HT-29 (cell line): ENCODE measurements at places on chromosomes 16 and 17.

GRCh38 chr16:18829251-18829650 lies 27.9 kb upstream of the ARL6IP1 start:
- no peak for DNase-seq

DNA sequence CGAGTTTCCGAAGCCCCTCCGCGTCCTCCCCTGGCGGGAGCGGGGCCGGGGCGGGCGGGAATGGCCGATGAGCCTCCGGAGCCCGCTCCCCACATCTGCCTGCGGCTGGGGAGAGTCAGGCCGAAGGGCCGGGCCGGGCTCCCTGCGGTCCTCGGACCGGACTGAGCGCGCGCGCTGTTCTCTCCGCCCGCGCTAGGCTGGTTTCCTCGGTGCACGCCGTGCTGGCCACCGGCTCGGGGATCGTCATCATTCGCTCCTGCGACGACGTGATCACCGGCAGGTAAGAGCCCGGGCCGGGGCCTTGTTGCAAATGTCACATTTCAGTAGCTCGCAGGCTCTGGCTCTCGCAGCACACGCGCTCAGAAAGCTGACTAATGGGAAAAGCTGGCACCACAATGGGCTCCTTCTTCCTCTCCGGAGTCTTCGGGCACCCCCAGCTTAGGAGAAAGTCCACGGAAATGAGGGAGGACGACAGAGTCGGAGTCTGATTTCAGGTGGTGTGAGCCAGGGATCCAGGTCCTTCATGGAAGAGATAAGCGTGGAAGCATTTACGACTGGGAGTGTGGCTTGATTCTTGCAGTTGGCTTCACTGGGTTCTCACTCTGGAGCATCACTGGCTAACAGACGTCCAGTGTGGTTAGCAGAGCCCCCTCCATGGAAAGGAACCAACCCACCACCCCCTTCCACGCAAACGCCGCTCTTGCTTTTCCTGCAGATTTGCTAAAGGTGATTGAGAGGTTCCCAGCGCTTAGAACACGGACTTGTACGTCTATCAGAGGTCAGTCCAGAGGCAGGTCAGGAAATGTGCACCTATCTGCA lies 715 bp downstream of the TLCD3A start:
- DNase-seq = peak; percentile 44

- no peak for DNase-seq
Measured at GRCh38 chr17:10234033-10234432, 35.6 kb upstream of the GAS7 start.

GRCh38 chr16:57231821-57232350 lies 13.2 kb upstream of the ARL2BP start:
- DNase-seq = no peak

- DNase-seq = no peak
Measured at GRCh38 chr17:28366605-28367004, 1.6 kb upstream of the SEBOX start.

DNA sequence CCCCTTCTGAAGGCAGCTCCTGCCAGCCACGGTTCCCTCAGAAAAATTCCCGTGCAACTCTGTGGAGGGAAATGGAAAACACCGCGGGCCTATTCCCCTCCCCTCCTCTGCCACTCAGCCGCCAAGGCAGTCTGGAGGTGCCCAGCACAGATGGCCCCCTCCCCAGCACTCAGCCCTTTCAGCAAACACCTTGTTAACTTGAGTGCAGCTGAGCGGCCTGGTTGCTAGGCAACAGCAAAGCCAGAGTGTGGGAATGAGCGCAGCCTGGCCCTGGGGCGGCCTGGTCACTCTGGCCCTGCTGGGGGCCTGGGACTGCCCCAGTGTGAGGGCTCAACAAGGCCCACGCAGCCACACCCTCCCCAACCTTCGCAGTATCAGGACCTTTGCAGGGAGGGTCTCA lies 32.8 kb downstream of the CACNA1G start:
- DNase-seq = no peak

- DNase-seq = no peak
Measured at GRCh38 chr16:76800196-76800595, 390.8 kb upstream of the MON1B start.

DNA sequence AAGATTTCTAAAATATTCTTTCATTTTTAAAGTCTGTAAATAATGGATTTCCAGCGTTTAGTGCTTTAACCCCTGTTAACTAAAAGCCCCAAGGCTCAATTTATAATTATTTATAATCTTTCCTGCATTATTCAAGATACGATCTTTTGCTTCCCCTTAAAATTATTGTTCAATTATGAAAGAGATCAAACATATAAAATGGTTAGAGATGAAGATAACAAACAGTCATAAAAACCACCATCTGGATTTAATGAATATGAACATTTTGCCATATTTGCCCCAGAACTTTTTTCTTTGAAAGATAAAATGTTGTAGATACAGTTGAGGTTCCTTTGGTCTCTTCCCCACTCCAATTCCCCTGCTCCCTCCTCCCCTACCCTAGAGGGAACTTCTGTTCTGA lies 17.6 kb downstream of the WWP2 start:
- DNase-seq = no peak

DNA sequence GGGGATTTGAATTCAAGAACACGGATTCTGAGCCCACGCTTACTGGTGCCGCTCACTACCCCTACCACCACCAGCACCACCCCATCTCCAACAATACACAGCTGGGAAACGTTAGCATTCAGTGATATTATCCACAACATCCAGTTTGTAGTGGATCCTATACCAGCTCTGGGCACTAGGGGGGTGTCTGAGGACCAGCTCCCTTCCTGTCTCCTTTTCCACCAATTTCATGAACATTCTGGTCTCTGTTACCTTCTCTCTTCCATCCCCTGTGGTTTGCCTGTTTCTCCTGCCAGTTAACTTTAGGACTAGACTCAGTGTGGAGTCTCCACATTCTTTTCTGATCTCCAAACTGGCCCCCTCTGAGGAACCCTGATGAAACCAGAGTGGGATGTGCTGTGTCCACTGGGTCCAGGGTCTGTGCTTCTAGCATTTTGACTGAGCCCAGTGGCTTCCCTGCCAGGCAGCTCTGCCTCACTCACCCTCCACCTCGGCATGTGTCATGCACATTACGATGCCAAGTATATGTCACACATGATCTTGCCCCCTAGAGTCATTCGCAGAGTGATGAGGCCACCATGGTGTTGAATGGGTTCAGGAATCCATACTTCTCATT lies 187.0 kb upstream of the CDH13 start:
- peak; percentile 32 for DNase-seq

DNA sequence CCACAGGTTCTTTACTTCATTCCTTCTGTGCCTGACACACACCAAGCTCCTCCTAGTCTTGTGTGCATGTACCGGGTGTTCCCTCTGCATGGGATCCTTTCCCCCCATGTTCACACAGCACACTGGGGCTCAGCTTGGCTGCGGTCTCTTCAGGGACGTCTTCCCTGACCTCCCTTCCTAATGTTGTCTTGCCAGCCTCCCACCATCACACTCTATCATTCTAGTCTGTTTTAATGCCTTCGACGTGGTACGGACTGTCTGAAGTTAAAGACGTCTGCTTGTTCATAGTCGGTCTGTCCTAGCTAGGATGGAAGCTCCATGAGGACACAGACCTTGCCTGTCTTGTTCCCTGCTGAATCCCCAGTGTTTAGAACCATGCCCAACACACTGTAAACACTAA lies 60.1 kb downstream of the USP31 start:
- DNase-seq = no peak

- DNase-seq = peak; percentile 61
Measured at GRCh38 chr16:4212934-4213296, 29.0 kb downstream of the SRL start.

DNA sequence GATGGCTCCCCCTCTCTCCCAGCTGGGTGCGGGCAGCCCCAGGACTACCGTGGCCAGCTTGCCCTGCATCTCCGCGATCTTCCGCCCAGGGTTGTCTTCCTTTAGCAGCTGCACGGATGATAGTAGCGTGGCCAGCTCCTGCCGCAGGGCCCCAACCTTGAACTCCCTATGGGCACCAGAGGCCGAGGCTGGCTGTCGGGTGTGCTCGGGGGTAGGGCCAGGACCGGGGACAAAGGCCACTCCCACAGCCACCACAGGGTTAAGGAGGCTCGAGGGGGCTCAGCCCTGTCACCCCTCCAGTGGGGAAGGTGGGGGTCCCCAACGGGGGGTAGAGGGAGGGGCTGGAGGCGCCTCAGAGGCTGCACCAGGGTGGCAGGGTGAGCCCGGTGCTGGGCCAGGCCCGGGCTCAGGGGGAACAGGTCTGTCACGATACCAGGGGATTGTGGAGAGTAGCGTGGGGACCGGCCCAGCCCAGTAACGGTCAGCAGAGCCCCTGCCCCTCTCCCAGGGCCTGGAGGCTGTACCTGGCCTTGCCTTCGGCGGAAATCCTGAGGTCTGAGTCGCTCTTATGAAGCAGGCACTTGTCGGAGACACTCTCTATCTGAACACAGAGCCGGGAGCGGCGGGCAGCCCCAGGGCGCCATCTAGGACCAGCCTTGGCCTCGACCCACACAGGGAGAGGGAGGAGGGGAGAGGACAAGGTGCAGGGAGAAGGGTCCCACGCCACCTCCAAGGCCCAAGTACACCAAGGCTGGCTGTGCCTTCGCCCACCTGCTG lies 5.2 kb downstream of the PERCC1 start:
- DNase-seq = no peak

DNA sequence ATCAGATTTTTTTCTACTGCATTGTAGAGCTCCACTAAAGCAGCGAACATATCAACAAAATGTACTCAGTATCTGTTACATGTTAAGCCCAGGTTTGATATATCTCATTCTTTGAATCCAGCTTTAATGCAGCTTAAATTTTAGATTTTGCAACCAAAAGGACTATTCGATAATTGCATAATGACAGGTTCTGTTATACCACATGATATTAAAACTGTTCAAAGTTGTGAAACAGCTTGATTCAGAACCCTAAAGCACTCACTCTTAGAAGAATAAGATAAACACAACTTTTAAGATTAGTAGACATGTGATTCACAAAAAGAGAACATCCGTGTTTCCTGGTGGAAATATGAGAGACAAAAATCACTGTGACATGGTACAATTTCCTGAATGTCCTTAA lies 427.9 kb downstream of the CDH11 start:
- no peak for DNase-seq

DNA sequence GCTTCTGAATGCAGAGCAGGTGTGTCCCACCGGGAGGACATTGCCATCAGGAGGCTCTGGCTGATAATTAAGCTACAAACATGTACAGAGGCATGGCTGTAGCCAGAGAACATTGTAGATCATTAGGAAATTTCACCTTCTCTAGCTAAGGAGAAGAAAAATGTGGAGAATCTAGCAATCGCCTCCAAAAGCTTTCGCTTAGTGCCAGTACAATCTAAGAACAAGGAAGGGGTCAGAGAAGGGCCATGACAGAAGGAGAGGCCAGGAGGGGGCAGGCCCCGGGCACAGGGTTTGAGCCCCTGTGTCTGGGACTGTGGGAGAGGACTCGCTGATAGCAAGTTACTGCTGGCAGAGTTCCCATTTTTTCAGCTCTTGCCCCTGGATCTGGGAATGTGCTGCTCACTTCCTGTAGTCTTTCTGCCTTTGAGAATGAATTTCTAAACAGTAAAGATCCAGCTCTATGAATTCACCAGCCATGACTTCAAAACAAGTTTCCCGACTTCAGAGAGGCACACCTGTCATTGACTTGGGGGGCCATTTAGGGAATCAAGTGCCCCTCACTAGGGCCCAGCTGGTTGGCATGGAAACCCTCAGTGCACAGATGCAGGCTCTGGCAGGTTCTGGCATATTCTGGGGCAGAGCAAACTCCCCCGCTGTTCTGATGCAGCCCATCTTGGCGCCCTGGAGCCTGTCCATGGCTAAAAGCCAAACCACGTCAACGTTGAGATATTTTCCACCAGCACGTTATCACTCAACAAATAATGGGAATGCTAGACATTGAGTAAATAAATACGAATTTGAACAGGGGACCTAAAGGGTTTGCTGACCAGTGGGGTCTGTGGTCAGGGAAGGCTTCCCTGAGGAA lies 59.5 kb upstream of the CACNG4 start:
- DNase-seq = no peak

DNA sequence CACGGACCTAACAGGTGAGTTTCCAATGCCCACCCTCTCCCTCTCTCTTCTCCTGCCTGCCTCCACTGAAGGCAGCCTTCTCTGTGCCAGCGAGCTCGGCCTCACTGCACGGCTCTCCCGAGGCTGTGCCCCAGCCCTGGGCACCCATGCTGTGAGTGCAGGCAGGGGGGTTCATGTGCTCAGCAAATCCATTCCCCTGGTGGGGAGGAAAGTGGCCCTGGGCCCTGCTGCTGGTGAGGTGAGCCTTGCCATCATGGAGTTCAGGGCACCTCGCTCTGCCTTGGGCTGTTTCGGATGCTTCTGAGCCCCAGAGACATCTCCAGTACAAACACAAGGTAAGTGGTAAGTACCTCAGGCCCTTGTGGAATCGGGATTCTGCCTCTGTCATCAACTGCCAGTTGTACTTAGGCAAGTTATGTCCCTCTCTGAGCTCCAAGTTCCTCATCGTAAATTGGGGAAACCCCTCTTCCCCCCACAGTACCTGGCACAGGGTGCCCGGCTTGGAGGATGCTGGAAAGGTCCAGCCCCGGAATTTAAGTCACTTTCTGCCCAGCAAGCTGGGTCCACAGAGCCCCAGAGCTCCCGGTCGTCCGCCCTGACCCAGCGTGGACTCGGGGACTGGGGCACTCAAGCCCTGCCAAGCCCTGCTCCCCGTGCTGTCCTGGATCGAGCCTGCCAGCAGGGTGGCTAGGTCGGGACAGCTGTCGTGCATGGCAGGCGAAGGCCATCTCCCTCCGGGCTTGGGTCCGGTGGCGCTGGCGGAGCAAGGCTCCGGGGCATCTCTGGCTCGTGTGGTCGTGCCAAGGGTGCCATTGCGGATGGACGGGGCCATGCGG lies 684 bp upstream of the NUDT16L1 start:
- no peak for DNase-seq

DNA sequence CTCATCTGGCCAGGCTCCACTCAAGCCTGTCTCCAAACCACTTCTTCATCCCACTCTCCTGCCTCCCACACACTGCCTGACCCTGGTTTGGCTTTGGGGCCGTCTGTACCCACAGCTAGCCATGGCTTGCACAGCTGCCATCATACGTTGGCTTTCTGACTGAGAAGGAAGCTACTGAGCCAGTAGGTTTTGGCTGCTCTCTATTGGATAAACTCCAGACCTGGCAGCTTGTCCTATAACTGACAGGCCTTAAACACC lies 3.9 kb downstream of the MIF4GD start:
- no peak for DNase-seq

DNA sequence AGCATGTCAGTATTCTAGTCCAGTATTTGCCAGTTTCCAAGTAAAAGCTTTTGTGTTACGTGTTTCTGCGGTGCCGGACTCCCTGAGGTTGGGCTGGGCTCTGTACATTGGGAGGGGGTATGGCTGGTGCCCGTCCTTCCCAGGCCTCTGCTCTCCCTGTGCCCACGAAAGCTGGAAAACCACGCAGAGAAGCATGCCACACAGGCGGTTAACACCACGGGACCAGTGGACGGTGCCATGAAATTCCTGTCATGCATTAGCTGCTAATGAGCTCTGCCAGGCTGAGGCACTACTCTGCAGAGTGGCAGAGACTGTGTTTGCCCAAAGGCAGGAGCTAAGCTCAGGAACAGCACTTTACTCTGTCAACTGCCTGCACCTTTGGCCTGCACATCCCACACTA lies 8.1 kb downstream of the SMIM5 start:
- DNase-seq = no peak

DNA sequence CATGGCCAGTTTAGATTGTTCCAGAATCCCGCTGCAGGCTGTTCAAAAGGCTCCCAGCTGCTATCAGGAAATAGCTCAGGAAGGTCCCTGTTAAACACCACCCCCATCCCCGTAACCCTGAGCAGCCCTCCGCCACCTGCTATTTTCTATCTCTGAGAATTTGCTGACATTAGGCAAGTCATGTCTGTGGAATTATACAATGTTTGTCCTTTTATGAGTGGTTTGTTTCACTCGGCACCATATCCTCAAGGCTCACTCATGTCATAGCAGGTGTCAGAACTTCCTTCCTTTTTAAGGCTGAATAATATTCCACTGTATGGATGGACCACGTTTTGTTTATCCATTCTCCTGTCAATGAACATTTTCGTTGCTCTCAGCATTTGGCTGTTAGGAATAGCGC lies 164.3 kb upstream of the FOXF1 start:
- no peak for DNase-seq
